ENCODE measurements at places on chromosomes 6 and 20.

DNA sequence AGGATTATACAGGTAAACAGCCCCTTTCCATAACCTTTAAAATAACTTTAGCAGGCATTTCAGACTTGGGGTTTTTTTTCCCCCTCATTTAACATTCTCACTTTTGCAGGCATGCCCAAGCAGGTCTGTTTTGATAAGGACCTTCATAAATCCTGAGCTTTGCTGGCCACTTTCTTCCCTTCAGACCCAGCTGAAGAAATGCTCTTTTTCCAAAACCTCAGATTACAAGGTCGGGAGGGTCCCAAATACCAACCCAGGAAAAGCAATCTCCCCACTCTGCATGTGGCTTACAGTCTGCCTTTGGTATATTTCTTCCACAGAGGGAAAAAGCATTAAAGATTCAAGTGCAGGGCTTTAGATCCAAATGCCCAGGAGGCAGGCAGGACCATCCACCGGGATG, 6.8 kb downstream of the NFATC2 start:
- DNase-seq = no peak

GRCh38 chr20:57856658-57857057, 146.8 kb upstream of the PMEPA1 start:
- DNase-seq = no peak

- no peak for DNase-seq
These were observed 22.4 kb downstream of the SLC9A8 start for GRCh38 chr20:49835031-49835430.

DNA sequence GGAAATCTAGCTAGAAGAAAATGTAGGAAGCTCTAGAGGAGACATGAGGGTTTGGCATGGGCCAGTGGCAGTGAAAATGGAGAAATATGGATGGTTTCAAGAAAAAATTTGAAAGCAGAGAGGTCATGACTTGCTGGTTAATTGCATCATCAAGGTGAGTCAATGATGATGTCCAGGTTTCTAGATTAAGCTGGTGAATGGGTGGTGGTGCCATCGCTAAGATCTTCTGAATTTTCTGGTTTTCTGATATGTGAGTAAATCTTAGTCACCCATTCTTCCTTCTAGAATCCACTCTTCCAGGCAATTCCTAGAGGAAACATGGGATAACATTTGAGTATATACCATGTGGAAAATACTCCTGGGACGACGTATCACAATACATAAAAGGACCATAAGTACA, 25.0 kb downstream of the SH3BGRL2 start:
- DNase-seq = no peak

DNA sequence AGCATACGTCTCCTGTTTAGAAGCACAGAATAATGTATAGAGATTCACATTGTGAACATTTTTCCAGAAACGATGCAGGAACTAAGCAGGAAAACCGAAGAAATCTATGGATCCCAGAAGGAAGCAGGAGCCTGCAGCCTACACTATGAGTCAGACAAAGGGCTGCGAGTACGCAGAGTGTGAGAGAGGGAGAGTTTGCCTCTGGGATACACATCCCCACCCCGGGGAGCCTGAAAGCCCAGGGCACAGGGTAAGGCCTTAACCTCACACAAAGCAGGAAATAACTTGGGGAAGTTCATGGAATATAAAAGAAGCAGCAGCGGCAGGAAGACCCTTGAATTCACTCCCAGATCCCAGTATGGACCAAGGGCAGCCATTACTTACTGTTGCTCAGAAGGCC, 842.1 kb upstream of the MANEA start:
- DNase-seq = no peak

DNA sequence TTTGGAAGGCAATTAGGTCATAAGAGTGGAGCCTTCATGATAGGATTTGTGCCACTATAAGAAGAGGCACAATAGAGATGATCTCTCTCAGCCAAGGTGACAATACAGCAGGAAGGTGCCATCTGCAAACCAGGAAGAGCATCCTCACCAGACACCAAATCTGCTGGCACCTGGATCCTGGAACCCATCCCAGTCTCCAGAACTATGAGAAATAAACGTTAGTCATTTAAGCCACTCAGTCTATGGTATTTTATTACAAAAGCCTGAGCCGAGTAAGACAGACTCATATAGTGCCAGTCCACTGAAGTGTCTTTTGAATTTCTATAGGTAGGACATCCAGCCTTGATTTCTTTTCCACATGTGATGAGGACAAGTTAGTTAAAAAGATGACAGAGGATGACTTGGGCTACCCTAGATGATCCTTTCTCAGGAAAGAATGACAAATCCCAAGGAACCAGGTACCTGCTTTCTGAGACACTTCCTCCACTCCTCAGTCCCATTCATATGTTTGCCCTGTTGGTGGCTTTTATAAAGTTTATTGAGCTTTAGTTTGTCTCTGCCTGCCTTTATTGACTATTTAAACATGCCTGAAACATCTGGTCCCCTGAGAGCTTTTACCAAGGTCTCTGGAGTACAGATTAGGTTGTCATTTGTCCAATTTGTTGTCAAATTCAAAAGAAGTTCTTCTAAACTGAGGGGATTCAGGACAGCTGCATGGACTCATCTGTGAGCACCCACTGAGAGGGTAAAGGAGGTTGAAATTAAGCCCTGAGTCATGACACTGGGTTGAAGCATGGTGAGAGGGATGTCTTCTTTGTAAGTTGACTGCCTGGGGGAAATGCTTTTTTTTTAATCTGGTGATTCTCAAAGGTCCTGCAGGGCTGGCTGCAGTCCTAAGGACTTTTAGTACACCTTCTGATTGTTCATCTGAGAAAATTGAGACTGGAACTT, 165.0 kb upstream of the PLCB4 start:
- DNase-seq = no peak

- no peak for DNase-seq
These were observed 868 bp upstream of the SLC2A4RG start for GRCh38 chr20:63738687-63739129.

- DNase-seq = no peak
These were observed 181.9 kb downstream of the ZFAND3 start for GRCh38 chr6:38001386-38001785.

Measured in hippocampal formation (tissue), 2 donors.